Fibroblast of skin of scalp (primary cell): ENCODE measurements at places on chromosomes 6 and 20.

DNA sequence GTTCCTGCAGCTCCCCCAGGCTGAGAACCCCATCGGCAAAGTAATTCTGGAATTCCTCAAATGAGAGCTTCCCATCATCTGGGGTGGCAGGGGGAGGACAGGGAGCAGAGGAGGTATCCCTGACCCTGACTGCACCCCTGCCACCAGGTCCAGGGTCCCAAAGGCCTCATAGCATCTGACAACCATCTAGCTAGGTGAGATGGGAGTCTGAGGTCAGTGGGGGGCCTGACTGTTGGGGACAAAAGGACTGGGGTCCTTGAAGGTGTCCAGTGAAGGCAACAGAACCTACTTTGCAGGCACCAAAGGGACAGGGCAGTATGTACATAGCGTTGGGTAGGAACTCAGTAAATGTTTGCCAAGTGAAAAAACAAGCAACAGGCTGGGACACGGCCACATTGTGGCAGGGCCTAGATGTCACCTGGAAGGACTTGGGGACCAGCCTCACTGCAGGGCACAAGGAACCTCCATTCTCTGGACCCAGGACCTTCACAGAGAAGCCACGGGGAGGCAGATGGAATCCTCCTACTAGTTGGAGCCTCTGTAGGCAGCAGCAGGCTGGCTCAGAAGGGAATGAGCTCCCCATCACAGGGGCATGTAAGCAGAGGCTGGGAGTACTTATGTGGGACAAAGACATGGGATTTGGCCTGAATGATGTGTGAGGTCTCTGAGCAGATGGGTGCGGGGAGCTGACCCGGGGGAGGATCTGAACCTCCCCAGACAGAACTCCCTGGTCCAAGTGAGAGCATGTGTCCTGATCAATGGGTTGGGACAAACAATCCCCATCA lies 3.3 kb downstream of the NECAB3 start:
- DNase-seq: no peak

GRCh38 chr20:41412324-41413120 lies 45.9 kb upstream of the EMILIN3 start:
- no peak for DNase-seq

DNA sequence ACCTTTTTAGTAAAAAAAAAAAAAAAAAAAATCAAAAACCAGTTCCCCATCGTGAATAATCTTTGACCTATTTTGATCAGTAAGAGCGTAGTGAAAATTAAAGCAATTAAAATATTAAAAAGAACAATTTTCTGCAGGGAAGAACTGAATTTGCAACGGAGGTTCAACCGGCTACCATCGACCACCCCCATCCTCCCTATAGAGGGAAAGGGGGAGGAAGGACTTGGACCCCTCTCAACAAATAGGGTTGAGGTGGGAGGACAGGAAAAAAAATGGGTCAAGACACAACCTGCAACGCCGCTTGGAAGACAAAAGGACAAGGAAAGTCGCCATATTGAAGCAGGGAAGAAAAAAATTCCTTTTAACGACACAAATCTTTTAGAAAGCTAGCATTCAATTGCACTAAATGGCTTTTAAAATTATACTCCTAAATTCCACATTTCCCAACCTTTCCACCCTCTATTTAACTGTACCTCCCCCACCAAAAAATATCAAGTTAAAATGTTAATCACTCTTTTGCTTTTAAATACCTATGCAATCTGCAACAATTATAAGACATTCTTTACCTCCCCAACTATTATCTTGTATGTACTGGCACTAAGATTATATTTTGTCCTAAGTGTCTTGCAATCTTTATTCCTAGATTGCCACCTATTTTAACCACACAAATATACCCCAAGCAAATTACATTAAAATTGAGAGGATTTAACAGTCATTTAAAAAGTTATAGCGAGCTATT lies 1.7 kb downstream of the PPP1R10 start:
- peak; percentile 93 for DNase-seq

DNA sequence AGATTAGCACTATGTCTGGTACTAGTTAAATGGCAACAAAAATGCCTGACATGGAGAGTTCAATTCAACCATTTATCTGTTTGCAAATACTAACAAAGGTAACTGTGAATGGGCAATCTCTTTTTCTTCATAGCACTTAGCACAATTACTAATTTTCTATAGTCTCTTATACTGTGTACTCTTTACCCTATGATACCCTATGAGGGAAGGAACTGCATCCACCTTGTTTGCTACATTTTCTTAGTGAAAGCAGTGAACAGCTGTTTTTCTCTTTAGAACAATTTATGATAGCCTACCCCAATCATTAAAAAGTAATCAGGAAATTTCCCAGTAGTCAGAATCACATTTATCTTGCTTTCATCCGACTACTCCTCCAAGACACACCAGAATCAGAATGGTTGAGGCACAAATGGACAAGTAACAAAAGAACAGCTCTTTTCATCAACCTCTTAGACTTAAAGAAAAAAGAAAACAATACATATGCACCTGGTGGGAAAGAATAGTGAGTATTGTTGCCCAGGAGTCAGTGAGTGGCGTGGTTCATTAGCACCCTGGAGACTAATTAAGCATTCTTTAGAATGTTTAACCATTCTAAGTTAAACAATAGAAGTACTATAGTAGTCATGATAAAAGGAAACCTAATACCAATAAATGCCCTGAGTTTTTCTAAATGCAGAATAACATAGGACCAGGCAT lies 16.7 kb downstream of the ZNF292 start:
- DNase-seq: no peak

DNA sequence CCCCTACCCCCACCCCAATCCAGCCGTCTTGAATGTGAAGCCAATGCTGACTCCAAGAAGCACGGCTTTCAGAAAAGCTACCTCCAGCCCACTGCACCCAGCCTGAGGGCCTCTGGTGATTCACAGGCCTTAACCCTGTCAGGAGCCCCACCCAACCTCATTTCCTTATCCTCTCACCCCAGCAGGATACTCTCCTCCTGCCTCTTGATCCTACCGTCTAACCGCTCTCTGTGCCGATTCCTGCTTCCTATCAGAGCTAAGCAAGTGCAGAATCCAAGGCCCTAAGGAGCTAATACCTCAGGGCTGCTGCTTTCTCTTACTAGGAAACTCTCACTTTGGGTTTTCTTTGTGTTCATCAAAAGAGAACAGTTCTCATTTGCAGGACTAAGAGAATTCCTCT lies 47.2 kb downstream of the TRERF1 start:
- peak; percentile 65 for DNase-seq

GRCh38 chr6:19836799-19837510 lies at the start of gene ID4:
Gene ID4, plus strand, starts transcription at chr6:19837370. Its CDS starts 385 bp downstream, at chr6:19837755.
- DNase-seq: peak; percentile 99

DNA sequence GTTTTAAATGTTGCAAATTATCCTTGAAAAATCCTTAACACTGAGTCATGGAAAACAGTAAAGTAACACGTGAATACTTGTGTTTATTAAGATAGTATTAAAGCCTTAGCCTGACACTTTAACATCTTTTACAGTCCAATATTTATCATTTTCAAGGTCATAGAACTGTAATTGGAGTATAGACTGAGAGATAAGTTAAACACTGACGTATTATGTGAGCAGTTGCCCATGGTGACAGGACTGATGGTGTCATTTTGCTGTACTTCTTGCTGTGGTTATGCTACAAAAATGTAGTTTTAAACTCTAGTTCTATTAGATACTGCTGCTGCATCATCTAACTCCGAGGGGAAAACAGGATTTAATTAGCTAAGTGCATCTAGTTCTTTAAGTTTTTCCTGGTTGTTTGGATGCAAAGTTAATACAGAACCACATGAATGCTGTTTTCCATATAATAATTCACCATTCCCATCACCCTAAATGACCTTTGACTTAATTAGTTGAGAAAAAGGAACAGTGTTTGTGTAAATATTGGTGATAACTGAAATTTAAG lies 37.8 kb downstream of the SLC2A12 start:
- DNase-seq: no peak

- DNase-seq: no peak
These were observed 90.6 kb upstream of the ADGRF1 start for GRCh38 chr6:47132724-47133123.

- no peak for DNase-seq
These were observed 12.7 kb upstream of the ME1 start for GRCh38 chr6:83443516-83443915.

- DNase-seq: peak; percentile 48
These were observed 64.0 kb upstream of the RNF146 start for GRCh38 chr6:127202676-127203075.

DNA sequence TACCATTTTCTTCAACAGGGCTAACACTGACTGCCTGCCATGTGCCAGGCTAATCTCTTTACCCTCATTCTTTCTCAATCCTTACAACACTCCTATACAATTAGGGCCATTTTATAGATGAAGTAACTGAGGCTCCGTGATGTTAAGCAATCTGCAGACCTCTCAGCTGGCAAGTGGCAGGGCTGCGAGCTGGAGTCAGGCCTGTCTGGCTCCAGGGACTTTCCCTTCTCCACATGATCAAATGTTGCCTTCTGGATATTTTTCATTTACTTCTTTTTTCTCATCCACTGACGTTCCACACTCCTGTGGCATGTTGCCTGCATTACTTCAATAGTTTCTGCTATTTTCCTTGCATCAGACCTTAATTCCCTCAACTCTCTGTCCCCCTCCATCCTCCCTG lies 55.2 kb upstream of the TAGAP start:
- DNase-seq: peak; percentile 20

DNA sequence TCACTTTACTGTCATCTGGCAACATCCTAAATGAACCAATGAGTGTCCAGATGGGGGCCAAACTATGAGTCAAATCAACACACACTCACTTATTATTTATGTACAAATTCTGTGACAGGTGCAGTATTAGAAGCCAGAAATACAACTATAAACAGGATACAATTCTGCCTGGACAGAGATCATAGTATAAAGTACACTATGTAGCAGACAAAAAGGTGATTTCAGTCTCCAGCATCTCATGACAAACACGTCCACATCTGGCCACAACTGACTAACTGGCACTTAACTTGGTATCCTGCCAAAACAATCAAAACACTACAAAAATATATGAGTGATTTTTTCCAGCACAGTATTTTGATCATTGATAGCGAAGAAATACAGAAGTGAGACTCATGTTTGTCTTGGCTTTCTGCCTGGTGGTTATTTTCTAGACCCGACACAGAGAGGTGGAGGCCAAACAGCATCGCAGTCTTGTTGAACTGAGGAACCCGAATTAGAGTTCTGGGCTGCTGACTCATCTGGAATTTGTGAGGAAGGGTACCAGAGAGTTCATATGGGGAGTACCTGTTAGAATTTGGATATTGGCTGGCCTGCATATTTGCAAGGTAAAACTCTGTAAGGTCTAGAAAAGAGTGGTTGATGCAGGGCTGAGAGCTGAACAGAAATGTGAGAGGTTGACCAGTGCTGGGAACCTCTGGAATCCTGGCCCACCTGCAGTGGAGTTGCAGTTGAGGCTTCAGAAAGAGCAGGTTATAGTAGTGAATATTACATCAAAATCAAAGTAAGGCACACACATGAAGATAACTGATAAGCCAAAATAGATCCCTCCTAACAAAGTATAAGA lies 475.2 kb downstream of the PTPRT start:
- no peak for DNase-seq

DNA sequence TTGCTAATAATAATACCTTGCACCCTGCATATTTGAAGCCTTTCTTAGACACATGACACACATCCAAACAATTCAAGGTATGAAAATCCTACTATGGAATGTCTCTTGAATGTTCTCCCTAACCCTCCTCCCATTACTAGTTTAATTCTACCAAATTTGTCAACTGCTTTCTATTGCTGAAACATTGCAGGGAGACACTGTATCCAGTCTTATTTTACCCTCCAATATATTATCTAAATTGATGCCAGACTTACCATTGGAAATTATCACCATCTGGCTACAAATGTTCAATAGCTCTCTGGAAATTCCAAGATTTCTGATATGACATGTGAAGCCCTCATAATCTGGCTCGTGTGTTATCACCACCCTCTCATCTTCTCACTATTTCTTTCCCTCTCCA lies 1027.3 kb upstream of the CITED2 start:
- peak; percentile 78 for DNase-seq

GRCh38 chr6:170082531-170083187 lies 208.2 kb downstream of the DLL1 start:
- DNase-seq: no peak

- DNase-seq: peak; percentile 76
These were observed 8.6 kb upstream of the BTNL2 start for GRCh38 chr6:32415521-32416019.

DNA sequence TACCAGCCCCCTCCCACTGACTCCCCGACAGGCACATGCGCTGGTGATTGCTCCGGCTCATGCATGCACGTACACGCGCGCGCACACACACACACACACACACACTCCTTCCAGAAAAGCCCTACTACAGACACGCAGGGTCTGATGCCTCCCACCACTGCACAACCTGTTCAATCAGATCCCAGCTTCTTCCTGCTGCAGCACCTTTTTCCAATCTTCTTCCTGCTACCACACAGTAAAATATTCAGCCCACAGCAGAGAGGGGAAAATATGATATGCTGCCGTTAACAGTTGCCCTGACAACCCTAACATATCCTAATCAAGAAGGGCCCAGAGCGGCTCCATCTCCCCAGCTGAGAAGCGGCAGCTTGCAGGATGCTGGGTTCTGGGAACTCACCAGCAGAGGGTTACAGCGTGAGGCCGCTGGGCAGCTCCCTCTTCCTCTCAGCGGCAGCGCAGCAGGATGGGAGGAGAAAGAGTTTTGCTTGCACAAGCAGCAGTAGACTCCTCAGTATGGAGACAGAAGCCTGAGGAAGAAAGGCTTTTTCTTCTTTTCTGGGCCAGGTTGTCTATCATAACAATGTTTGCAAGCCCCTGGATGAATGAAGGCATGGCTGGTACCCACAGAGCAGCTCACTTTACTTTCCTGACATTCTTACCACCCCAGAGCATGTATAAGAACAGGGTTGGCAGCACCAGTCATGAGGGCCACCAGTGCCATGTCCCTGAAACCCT lies 23.9 kb downstream of the MAP7 start:
- peak; percentile 63 for DNase-seq

DNA sequence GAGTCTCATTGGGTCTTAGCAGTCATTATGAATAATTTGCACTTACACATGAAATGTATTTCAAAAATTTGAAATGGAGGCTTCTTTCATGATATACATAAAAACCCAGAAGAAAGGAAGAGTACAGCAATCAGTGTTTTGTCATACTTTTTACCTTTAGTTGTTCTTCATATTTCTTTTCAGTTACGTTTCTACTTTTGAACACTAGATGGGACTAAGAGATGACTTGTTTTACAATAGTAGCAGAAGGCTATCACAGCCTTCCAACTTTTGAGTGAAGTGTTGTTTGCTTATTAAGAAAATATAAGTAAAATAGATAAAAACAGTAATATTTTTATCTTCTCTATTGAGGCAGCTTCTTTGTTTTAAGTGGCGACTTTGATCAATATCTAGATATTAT lies 58.1 kb downstream of the L3MBTL3 start:
- peak; percentile 10 for DNase-seq

GRCh38 chr6:38035478-38035877 lies 216.0 kb downstream of the ZFAND3 start:
- DNase-seq: no peak

DNA sequence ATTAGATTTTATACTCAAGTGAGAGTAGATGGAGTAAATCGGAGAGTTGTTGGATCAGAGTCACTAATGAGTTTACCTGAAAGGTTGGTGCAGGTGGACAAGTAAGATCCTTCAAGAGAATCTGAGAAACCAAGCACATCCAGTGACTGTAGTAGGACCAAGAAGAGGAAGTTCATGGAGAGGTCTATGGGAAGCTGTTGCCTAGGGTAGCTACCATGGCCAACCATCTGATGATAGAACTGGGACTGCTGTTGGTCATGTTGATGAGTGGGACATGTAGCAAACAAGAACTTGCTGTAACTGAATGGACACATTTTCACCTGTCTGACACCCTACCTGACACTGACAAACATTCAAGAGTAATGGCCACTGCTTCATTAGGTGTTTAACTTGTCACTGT lies 11.3 kb upstream of the ADGB start:
- DNase-seq: no peak
